IPS DF 6.9 (cell line): ENCODE measurements at places on chromosomes 1 and 21.

- DNase-seq, result no peak
- no peaks in the 10 kb centered on the region for H3K36me3 ChIP-seq
- no peaks in the 10 kb centered on the region for H3K27me3 ChIP-seq
- no peak overlapping the region for H3K4me3 ChIP-seq
- 0 out of 2 replicates have a peak, but pooled peaks cover 1% of the 10 kb centered on the region for H3K4me1 ChIP-seq
Measured at GRCh38 chr1:5974631-5975030, 17.6 kb downstream of the NPHP4 start.

GRCh38 chr1:8070381-8070811 lies 44.3 kb upstream of the ERRFI1 start:
- no peak overlapping the region for H3K27ac ChIP-seq
- H3K4me1 ChIP-seq, result no peaks in the 10 kb centered on the region
- no peaks in the 10 kb centered on the region for H3K27me3 ChIP-seq
- H3K4me3 ChIP-seq, result no peak overlapping the region

- DNase-seq, result no peak
- no peak overlapping the region for H3K4me3 ChIP-seq
- H3K27me3 ChIP-seq, result no peaks in the 10 kb centered on the region
- H3K4me1 ChIP-seq, result no peaks in the 10 kb centered on the region
Measured at GRCh38 chr1:171576144-171576543, 45.9 kb upstream of the MYOCOS start.

GRCh38 chr1:240091614-240092300 lies at the start of gene FMN2:
TSS of gene FMN2 (plus strand) at chr1:240091883. CDS start at chr1:240092110, 227 bp downstream.
- H3K36me3 ChIP-seq, result no peaks in the 10 kb centered on the region
- H3K27me3 ChIP-seq, result peaks cover 12% of the 10 kb centered on the region; the same call in 1 of the 2 replicates
- no peak within 1 kb of the TSS for H3K27ac ChIP-seq
- DNase-seq, result no peak
- H3K4me1 ChIP-seq, result no peaks in the 10 kb centered on the region; the same call in 1 of the 2 replicates

GRCh38 chr1:93814059-93814794 lies 64.8 kb downstream of the DNTTIP2 start:
- H3K4me3 ChIP-seq, result no peak overlapping the region
- H3K27ac ChIP-seq, result no peak overlapping the region
- H3K36me3 ChIP-seq, result no peaks in the 10 kb centered on the region
- H3K27me3 ChIP-seq, result no peaks in the 10 kb centered on the region
- DNase-seq, result peak; percentile 79
- H3K4me1 ChIP-seq, result peaks cover 7% of the 10 kb centered on the region; the same call in 1 of the 2 replicates

DNA sequence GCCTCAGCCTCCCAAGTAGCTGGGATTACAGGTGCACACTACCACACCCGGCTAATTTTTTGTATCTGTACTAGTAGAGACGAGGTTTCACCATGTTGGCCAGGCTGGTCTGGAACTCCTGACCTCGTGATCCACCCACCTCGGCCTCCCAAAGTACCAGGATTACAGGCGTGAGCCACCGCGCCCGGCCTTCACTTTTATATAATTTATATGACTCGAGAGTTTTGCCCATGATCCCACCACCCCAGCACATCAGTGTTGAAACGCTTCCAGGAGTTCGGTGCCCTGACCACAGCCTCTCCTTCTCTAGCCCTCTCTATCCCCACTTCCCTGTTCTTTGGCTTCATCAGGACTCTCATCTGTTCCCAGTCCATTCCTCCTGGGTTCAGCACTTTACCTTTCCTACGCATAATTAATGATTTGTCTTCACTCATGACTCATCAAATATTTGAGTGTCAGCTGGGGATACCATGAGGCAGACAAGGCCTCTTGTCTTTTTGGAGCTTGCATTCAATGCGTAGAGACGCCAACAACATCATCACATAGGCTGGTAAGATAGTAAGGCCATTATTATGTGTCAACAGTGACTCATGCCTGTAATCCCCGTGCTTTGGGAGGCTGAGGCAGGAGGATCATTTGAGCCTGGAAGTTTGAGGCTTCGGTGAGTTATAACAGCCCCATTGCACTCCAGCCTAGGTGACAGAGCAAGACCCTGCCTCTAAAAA lies 1.4 kb downstream of the PMF1 start:
- no peak overlapping the region for H3K27ac ChIP-seq
- DNase-seq, result no peak
- H3K4me3 ChIP-seq, result no peak overlapping the region
- no peaks in the 10 kb centered on the region for H3K4me1 ChIP-seq

DNA sequence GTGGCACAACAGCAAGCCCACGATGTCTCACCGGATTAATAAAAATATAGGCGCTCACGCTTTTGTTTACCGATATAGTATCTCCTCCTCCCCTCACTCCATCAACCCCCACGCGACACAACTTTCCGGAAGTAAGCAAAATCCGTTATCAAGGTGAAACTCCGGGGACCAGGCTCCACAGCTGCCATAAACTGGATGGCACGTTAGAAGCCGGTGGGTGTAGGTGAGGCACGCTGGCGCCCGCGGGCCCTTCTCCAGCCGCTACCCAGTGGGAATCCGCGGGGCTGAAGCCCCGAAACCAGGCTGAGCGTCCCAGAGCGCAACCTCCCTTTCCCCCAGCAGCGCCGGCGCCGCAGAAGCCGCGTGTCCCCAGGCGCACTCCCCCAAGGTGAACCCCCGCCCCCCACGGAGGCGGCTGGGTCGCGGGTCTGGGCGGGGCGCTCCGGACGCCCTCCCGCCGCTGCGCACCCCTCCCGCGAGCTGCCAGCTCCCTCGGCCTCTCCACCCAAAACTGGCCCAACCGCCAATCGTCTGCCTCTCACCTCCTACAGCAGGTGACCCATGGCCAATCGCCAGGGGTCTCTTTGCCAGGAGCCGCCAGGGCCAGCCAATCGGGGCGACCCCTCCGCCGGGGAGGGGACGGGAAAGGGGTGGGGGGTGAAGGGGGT lies 112.4 kb downstream of the OSBPL9 start:
- H3K4me3 ChIP-seq, result peak overlapping the region; percentile 87
- no peaks in the 10 kb centered on the region for H3K36me3 ChIP-seq
- no peaks in the 10 kb centered on the region for H3K27me3 ChIP-seq
- H3K4me1 ChIP-seq, result no peaks in the 10 kb centered on the region
- H3K27ac ChIP-seq, result no peak overlapping the region
- DNase-seq, result peak; percentile 84

GRCh38 chr1:117579221-117579906 lies 26.5 kb upstream of the TENT5C start:
- no peaks in the 10 kb centered on the region for H3K27me3 ChIP-seq
- H3K4me3 ChIP-seq, result no peak overlapping the region
- DNase-seq, result no peak
- peaks cover under 1% of the 10 kb centered on the region; the same call in 1 of the 2 replicates for H3K4me1 ChIP-seq

DNA sequence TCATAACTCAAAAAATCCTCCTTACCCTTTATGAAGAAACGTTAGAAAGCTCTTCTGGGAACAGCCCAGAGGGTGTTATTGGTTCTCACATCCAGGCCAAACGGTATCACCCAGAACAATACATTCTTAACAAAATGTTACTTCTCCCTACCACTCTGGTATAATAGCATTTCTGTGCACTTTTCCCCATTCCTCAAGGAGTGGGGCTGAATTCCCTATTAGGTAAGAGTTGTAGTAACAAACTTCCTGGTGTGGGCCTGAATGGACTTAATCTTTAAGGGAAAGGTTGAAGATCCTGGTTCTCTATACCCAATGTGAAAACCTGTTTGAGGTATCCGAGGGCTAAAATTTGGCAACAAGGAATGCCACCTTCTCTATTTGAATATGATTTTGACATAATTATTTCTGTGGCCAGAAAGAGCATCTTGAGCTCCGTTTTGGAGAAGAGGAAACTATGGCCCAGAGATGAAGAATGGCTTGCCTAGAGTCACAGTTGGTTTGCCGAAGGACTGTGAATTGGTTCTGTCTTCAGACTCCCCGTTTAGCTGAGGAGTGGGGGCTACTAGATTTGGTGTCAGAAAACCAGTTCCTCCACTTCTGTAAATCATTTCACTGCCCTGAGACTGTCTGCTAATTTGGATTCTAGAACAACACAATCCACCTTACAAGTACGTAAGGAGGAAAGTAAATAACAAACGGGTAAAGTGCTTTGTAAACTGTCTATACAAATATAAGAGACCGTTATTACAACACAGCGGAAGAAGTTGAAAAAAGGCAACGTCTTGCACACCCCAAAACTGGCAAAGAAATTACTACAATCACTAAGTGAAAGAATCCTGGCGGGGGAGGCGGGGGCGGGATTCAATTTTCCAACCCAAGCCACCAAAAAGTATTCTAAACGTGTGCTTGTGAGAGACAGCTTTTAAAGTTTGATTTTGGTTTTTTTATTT lies 2.3 kb downstream of the ANP32E start:
- no peak overlapping the region for H3K27ac ChIP-seq
- no peaks in the 10 kb centered on the region for H3K4me1 ChIP-seq
- peaks cover 2% of the 10 kb centered on the region; the same call in 1 of the 2 replicates for H3K36me3 ChIP-seq
- no peak for DNase-seq

DNA sequence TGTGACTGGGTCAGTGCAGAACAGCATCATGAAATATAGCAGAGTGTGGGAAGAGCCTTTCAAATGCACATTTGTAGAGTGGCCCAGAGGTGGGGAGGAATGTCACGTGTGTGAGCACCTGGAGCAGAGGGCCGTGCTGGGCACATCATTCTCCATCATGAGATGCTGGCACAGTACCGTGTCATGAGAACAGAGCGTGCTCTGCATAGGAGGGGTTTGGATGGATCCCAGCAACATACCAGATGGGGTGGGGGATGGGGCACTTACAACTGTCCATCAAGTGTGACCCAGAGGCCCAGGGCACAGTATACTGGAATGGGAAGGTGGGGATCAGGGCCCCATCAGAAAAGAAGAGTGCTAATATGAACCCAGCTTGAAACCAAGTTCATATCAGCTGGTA lies 182.0 kb downstream of the LMX1A start:
- no peak for DNase-seq
- no peaks in the 10 kb centered on the region for H3K27me3 ChIP-seq
- H3K27ac ChIP-seq, result no peak overlapping the region
- no peaks in the 10 kb centered on the region for H3K36me3 ChIP-seq
- H3K4me1 ChIP-seq, result 0 out of 2 replicates have a peak, but pooled peaks cover 1% of the 10 kb centered on the region

- peaks cover 4% of the 10 kb centered on the region; the same call in 1 of the 2 replicates for H3K4me1 ChIP-seq
- H3K36me3 ChIP-seq, result no peaks in the 10 kb centered on the region
- no peak overlapping the region for H3K4me3 ChIP-seq
- no peak for DNase-seq
- H3K27me3 ChIP-seq, result no peaks in the 10 kb centered on the region
Measured at GRCh38 chr1:34682452-34683223, 72.2 kb upstream of the GJB5 start.

GRCh38 chr1:205783904-205784303 lies 8.6 kb upstream of the RAB29 start:
- H3K27ac ChIP-seq, result no peak overlapping the region
- H3K36me3 ChIP-seq, result no peaks in the 10 kb centered on the region
- no peaks in the 10 kb centered on the region for H3K4me1 ChIP-seq

DNA sequence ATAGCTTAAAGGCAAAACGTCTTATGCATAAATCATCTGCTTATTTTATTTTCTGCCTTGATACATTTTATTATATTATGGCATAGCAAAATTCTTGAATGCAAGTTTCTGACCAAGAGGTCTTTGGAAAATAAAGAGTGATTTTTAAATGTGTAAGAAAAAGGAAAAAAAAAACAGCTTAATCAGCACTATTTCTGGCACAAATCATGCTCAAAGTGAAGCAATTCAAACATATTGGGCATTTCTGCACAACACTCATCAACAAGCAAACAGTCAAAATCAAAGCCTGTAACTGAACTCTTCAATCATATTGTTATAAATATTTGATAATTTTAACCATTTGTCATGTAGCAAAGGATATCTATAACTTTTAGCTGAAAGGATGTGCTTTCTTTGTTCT lies 250.9 kb downstream of the PTPRC start:
- no peak overlapping the region for H3K27ac ChIP-seq
- no peaks in the 10 kb centered on the region for H3K36me3 ChIP-seq
- H3K27me3 ChIP-seq, result no peaks in the 10 kb centered on the region

GRCh38 chr1:70071601-70072000 lies 133.8 kb downstream of the LRRC40 start:
- H3K27ac ChIP-seq, result no peak overlapping the region
- no peaks in the 10 kb centered on the region for H3K36me3 ChIP-seq
- no peaks in the 10 kb centered on the region for H3K27me3 ChIP-seq
- no peaks in the 10 kb centered on the region for H3K4me1 ChIP-seq
- no peak for DNase-seq

DNA sequence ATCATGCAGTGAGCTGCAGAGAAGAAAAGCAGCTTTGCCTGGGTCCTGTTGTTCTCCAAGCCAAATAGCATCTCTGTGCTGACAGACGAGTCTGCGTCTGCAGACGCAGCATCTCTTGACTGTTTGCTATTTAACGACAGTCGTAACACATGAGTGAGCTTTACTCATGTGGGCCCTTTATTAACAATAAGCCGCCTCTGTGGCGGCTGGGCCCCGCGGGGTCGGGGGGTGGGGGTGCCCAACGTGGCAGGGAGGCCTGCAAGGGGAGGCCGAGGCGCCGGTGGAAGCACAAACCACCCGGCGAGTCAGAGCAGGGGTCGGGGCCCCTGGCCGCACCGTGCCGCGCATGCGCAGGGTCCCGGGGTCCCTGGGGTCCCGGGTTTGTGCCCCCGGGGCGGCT lies 435.1 kb downstream of the KIF26B start:
- no peaks in the 10 kb centered on the region for H3K36me3 ChIP-seq
- H3K4me3 ChIP-seq, result no peak overlapping the region
- no peak overlapping the region for H3K27ac ChIP-seq
- no peak for DNase-seq
- no peaks in the 10 kb centered on the region for H3K27me3 ChIP-seq

DNA sequence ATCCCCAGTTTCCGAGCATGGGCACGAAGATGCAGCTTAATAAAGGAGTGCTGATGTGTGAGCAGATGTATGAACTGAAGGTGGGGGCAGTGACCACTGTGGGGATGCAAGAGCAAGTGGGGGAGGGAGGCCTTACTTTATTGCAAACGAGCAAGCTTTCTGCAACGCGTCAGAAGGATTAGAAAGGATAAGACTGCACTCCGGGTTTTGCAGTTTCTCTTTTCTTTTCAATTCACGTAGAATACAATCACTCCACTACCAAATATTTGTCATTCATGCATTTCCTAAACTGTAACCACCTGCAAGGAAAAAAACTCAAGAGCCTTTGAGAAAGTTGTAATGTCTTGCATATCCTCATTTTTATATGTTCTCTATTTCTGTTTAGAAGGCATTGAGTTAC lies 4.3 kb upstream of the OR2C3 start:
- no peak overlapping the region for H3K27ac ChIP-seq
- H3K36me3 ChIP-seq, result no peaks in the 10 kb centered on the region
- no peaks in the 10 kb centered on the region for H3K4me1 ChIP-seq
- H3K4me3 ChIP-seq, result no peak overlapping the region

GRCh38 chr1:73839922-73840321 lies 358.1 kb downstream of the LRRIQ3 start:
- no peaks in the 10 kb centered on the region for H3K4me1 ChIP-seq
- no peak for DNase-seq
- no peaks in the 10 kb centered on the region for H3K36me3 ChIP-seq
- H3K27me3 ChIP-seq, result no peaks in the 10 kb centered on the region
- no peak overlapping the region for H3K27ac ChIP-seq

GRCh38 chr1:90726986-90727480 lies 9.9 kb upstream of the BARHL2 start:
- H3K4me3 ChIP-seq, result no peak overlapping the region; the same call in 1 of the 2 replicates
- no peak for DNase-seq
- peaks cover 90% of the 10 kb centered on the region for H3K27me3 ChIP-seq
- no peak overlapping the region for H3K27ac ChIP-seq
- no peaks in the 10 kb centered on the region for H3K36me3 ChIP-seq
